ENCODE measurements at places on chromosomes 5 and 9.

- DNase-seq, result no peak
Observed at GRCh38 chr5:148808864-148809642, 17.4 kb upstream of the ADRB2 start.

DNA sequence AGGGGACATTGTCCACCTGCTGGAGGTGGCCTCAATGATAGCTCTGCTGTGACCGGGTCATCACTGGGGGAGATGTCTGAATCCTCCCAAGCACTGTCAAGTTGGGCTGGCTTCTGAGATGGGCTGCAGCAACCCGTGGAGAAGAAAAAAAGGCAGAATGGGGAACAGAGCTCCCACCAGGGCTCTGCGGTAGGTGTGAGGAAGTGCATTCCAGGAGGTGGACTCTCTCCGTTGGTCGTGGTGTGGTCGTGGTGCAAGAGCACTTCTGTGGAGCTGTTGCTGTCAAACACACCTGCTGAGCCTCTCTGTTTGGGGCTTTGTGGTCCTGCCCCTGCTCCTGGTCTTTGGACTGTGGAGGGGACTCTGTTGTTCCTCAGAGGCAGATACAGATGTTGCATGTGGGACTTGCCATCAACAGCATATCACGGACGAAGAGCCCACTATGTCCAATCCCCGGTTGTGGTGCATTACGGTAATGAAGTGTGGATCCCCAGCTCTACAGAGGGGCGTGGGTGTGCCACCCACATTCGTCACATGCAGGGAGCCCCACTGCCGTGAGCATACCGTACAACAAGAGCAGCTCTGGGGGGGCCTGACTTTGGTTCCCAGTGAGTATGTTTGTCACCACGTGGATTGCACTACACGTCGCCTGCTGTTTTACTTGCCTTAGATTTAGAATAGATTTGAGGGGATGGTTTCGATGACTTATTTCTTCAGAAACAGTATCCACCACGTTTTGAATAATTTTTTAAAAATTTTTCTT is 36.0 kb upstream of the PITX1 start:
- DNase-seq, result no peak

DNA sequence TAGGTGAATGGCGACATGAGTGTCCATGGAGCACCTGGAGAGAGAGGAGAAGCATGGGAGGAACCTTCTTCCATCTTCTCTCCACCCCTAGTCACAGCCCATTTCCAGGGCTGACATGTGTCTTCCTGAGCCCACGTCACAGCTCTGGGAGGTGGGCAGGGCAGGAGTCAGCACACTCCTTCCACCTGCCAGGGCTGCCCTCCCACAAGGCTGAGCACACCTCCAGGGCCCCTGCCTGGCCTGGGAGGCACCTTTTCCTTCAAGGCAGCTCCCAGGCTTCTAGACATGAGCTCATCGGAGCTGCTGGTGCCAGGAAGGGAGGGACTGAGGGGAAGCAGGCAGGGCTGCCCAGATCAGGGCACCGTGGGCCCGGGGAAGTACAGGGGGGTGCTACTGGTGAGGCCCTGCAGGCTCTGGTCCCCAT is 13.6 kb upstream of the SYNPO start:
- DNase-seq, result no peak

DNA sequence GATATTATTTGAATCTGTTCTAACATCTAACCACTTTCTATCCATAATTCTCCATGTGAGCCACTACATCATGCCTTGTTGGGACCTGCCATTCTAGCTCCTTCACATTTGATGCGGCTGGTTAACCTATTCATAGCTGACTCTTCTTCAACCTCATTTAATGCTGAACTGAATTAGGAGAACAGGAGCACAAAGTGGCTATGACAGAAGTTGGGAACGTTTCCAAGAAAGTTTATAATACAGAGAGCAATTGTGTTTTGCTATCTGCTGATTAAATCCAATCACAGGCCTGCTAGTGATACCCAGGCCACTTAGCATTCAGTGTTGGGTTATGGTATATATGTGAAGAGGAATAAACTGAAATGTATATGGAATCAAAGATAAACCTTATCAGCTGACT is 440.3 kb downstream of the PTPRD start:
- DNase-seq, result no peak

DNA sequence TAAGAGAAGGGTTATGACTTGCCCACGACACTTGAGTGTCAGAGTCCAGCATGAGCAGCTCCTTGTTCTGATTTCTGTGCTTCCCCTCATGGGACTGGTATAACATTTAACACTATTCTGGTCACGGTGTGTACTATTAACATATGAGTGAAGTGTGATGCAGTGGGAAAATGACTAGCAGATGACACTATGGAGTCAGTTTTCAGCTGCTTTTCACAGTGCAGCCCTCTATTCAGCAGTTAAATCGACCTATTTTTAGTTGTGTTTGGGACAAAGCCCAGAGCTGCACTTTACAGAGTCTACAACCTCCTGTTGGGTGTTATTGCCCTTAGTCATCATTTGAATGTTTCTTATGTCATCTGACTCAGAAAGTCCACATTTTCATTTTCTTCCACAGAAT is 59.1 kb downstream of the CHSY3 start:
- no peak for DNase-seq

DNA sequence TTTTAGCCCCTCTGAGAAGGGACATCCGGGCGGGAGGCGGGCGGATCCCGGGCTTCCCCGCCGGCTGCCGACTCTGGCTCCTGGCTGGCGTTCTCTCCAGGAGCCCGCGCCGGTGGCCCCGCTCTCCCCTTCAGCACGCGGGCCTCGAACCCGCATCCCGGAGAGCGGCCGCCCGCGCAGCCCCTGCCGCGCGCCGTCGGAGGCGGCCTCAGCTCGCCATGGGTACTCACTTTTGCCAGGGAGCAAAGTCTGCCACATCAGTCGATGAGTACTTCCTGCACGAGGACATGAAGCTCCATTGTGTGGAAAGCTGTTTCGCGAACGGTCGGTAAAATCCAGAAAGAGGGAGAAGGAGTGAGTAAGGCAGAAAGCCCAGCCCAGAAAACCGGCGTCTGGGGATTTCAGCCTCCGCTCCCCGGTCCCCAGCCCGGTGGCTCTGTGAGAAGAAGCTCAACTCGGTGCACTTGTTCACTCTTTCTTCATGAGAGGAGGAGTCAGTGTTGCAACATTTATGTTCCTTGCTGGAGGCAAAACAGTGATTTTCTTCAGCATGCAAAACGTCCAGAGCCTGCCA is at the start of gene PRLR:
TSS of gene PRLR (minus strand) at position 450 of the 574 bp plus-strand sequence. CDS start 140,867 bp downstream, outside the sequence.
- DNase-seq, result no peak

DNA sequence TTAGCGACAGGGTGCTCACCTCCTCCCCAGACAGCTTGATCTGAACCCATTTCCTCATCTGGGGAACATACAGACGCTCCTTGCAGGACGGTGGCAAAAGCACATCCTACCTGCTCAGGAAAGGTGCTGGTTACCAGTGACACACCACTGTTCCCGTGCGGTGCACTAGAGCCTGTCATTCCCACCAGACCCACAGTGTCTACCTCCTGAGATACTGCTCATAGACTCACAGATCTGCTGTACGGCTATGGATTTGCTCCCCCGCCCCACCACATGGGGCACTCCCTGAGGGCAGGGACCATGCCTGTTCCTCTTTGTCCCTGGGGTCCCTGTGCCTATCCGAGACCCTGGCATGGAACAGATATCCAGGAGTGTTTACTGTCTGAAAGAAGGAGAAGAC is 208.9 kb downstream of the PAX5 start:
- no peak for DNase-seq

DNA sequence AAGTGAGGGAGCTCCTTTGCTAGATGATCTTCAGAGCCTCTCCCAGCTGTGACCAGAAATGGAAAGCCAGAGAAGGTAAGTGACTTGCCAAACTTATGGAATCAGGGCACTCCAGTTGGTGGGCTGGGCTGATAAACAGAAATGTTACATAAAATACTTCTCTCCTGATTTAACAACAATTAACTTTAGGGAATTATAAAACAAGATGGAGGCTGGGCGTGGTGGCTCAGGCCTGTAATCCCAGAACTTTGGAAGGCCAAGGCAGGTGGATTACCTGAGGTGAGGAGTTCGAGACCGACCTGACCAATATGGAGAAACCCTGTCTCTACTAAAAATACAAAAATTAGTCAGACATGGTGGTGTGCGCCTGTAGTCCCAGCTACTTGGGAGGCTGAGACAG is 899 bp upstream of the MED10 start:
- DNase-seq, result no peak

DNA sequence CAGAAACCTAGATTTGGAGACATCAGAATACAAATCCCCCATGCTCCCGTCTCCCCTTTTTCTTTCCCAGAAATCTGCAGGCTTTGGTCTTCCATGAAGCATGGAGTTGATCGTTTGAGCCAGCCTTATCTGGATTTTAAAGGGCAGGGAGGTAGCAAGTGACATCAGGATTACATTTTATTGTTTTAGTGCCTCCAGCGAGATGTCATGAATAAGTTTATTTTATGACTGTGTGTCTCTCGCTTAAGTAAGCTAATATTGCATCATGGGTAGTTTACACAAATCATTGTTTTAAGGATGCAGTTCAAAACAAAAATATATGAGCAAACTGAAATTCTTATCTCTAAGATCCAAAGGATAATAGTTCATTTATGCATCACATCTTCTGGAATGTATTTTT is 50.7 kb upstream of the TNFSF8 start:
- DNase-seq, result no peak

GRCh38 chr9:104808035-104808614 is 44.2 kb downstream of the NIPSNAP3B start:
- no peak for DNase-seq

GRCh38 chr9:3875361-3876132 is 349.7 kb upstream of the RFX3 start:
- DNase-seq, result no peak

DNA sequence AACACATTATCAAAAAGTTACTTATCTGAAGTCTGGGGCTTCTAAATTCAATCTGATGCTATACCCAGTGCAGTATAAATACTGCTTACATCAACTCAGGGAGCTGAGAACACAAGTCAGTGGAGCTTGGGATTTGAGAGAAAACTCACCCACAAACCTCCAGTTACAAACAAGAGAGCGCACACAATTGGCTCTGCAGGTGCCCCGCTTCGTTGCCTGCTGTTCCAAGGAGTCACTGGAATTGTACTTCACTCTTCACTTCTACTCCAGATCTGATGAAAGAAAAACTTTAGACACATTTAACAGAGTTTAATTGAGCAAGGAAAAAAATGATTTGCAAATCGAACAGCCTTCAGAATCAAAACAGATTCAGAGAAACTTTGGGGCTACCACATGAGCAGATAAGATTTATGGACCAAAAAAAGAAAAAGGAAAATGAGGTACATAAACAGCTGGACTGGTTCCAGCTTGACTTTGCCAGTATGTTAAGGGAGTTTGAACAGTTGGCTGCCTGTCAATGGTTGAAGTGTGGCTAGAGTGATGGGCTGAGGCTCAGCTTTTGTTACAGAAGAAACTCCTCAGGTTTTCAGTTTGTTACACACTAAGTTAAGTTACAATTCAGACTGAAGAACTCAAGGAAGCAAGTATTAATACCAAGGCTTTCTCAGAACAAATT is 156.6 kb downstream of the AOPEP start:
- DNase-seq, result no peak

DNA sequence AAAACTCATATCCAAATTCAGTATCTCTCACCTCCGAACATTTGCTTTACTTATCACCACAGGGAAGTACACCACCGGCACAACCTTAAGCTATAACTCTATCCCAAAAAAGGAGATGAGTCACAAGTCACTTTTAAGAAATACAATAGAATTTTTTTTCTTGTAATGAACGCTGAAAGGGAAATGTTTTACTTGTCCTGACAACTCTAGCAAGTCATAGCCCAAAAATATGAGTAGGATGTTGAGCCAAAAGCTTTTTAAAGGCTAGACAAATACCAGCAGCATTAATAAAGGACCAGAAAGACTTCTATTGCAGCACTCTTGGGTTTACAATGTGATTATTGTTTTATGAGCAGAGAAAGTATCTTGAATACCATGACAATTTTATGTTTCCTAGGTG is 147.3 kb upstream of the FST start:
- no peak for DNase-seq

DNA sequence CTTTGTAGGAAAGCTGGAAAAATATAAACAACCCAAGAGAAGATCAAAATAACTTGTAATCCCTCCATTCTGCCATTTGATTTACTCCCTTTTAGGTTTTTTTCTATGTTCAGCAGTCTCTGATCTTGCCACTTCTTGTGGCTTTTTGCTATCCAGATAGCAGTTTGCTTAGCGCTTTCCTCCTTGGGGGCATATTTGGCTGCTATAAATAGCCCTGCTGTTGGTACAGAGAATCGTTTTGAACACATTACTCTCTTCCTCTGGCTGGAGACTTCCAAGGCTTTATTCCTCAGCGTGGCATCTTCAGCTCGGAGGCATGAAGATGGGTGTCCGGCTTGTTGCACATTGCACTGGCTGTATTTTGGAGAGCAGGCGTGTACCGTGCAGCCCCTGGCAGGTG is 38.6 kb downstream of the HMCN2 start:
- DNase-seq, result no peak

- DNase-seq, result no peak
Observed at GRCh38 chr5:76086095-76086494, 2.9 kb downstream of the SV2C start.

GRCh38 chr9:16060436-16061129 is 507.7 kb downstream of the CCDC171 start:
- DNase-seq, result no peak

- DNase-seq, result no peak
Observed at GRCh38 chr9:127917603-127918002, 762 bp upstream of the ST6GALNAC4 start.

DNA sequence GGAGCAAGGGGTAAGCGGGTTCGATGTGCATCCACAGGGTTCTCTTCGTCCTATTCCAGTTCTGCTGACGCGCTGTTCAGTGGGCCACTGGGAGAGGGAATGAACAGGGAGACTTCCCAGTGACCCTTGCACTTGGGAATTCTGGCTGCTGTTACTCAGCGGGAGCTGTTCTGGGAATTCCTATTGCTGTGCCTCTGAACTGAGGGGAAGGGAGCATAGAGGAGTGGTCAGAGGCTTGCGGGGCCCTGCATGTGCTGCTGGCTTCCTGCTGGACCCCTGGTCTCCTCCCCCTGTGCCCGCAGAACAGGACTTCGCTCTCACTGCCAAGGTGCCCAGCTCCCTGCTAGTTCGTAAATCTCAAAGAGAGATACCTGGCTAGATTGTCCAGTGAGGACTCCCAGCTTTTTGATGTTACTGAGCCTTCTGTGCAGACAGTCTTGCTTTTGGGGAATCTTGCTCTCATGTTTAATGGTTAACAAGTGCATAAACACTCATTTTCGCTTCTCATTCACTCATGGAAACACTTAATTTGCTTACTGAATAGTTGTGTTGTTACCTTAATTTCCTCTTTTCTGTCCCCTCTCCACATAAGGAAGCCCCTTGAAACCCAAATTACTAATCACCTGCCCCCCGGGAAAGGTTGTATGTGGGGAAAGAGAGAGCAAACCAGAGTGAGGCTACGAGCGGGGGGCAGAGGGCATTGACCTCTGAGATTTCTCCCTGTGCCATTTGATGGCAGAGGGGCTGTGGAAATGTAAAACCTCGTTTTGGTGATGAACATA is 5.9 kb downstream of the TRIO start:
- DNase-seq, result no peak

- no peak for DNase-seq
Observed at GRCh38 chr5:132901730-132902129, 28.3 kb downstream of the LEAP2 start.

- no peak for DNase-seq
Observed at GRCh38 chr9:2242831-2243330, 227.7 kb downstream of the SMARCA2 start.
